ENCODE measurements at places on chromosomes 11 and 22. TPM values are rescaled to one million over a fixed set of nuclear protein-coding genes. Genes with fewer than 3 reads are reported as not detected.

Gene UBE2L3
- 63.3 TPM for total RNA-seq

DNA sequence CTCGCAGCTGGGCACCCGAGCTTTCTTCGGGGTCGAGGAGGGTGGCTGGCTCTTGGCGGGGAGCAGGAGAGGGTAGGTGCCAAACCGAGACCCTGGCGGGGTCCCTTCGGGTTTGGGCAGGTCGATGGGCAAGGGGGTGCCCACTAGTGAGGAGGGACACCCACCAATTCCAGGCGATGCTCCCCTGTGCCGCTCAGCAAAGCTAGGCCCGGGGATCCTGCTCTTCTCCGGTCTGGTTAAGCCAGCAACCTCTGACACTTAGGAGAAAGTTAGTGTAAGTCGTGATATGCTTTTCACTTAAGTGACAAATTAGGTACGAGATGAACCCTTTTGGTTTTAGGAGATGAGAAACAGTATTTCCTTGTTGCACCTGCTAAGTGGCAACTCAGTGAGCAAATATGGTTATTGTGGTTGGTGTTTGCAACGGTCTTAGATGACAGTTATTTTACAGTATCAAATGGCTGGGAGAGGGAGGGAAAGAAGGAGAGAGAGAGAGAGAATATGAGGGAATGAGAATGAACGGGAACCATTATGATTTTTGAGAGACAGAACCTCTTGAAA is 565 bp downstream of the NUCB2 start:
- DNase-seq = no peak

Gene GRAMD1B
- 117 TPM for total RNA-seq

DNA sequence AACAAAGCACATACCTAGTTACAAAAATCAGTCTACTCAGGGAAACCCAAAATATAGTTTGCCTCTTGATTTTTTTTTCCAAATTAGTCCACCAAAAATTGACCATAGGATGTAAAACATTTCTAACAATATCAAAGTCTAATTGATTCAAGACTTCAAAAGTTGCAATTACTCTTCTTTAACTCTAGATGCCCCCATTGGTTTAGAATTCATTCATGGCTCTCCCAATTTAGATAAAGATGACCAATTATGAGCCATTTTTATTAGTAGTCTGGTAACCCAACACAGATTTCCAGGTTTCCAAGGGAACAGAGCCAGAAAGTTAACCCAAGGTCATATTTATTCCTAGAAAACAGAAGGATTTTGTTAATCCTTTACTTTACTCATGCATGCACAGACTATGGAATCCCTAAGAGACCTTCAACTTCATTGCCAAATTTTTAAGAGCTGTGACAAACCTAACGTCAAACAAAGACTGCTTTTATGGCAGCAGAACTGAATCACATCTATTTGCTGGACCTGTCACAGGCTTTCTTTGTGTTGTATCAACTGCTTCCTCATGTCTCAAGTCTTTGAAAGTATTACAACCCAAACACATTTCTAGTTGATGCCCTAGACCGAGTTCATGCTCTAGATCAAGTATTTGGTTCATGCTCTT is 55.3 kb downstream of the C22orf42 start:
- no peak for DNase-seq

- DNase-seq = no peak
Observed at GRCh38 chr22:33871935-33872334, 48.3 kb downstream of the LARGE1 start.

DNA sequence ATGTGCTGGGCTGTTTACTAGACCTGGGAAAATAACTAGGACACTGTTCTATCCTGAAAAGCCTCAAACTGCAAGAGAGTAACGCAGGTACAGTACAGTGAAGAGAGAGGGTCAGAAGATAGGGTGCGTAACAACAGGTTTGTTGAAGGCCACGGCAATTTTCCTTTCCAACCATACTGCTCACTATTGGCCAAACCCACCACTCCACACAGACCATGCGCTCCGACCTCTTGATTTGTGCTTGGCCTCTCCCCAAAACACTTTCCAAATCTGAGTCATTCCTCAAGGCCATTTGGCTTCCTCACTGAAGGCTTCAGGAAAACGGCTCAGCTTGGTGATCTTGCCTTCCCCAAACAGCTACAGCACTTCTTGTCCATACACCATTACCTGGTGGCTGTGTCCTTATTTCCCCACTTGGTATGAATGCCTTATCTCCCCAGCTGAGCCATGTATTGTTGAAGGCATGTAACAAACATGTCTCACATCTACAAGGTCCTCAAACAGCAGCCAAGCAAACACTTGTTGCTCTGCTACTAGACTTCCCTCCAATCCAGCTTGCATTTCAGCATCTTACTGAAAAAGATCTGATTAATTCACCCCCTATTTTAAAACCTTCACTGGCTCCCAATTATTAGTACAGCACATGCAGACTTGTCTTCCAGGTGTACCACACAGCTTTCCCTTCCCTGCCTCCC is 40.9 kb downstream of the TCF20 start:
- DNase-seq = no peak

Gene ROBO4
- total RNA-seq = not detected

GRCh38 chr22:36301851-36302250 is 48.9 kb downstream of the APOL1 start:
- no peak for DNase-seq

GRCh38 chr11:12163181-12163941 is 53.0 kb downstream of the MICAL2 start:
- DNase-seq = no peak
